ENCODE measurements at places on chromosomes 1 and 21. TPM values are rescaled to one million over a fixed set of nuclear protein-coding genes. Genes with fewer than 3 reads are reported as not detected.

DNA sequence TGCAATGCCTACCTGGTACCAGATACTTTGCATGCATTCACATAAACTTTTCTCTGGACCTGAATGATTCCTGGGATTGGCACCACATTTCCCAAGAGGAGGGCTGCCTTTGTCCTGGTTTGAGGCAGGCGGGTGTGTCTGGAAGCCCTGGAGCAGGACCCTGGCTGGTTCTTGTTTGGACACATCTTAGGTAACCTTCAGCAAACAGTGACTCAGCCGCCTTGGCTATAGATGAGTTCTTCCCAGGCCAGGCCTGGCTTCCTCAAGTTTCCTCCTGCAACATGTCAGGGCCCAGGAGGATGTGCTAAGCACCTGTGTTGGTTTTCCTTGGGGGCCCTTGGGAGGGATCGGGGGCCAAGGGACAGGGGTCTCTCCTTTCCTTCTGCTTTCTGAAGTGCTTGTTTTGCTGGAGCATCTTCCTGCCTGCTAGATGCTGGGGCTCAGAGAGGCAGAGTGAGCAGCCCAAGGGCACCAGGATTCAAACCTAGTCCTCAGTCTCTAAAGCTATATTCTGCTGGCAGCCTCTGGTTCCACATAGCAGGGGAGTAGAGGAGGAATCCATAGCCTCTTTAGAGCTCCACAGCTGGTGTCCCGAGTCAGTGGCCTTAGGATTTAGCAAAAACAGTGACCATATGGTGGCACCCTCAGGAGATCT, 38.2 kb downstream of the PAX7 start:
- DNase-seq: no peak
- no peak overlapping the region for H3K4me3 ChIP-seq
- H3K4me1 ChIP-seq: no peaks in the 10 kb centered on the region
- no peaks in the 10 kb centered on the region for H3K36me3 ChIP-seq
- no peak overlapping the region for H3K27ac ChIP-seq

DNA sequence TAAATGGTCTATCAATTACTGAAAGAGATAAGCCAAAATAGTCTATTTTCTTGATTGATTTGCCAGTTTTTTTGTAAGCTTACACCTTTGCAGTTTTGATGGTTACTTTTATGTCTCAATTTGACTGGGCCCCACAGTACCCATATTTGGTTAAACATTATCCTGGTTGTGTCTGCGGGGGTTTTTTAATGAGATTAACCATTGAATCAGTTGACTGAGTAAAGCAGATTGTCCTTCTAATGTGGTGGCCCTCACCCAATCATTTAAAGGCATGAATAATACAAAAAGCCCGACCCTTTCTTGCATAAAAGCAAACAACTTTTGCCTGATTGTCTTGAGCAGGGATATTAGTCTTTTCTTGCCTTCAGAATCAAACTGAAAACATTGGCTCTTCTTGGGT, 650.0 kb upstream of the RGS18 start:
- no peak overlapping the region for H3K4me3 ChIP-seq
- H3K27ac ChIP-seq: no peak overlapping the region
- no peaks in the 10 kb centered on the region for H3K36me3 ChIP-seq
- no peak for DNase-seq
- no peaks in the 10 kb centered on the region for H3K27me3 ChIP-seq

DNA sequence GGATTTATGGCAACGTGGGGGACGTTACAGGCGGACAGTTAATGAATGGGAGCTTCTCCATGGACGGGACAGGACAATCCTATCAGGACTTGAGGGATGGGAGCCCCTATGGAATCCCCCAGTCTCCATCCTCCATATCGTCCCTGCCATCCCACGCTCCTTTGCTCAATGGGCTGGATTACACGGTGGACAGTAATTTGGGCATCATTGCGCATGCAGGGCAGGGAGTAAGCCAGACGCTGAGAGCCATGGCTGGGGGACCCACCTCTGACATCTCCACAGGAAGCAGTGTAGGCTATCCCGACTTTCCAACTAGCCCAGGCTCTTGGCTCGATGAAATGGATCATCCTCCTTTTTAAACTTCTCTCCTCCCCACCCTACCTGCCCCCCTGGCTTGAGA, 44.2 kb downstream of the LHX4 start:
- H3K4me1 ChIP-seq: no peaks in the 10 kb centered on the region
- DNase-seq: no peak
- H3K36me3 ChIP-seq: no peaks in the 10 kb centered on the region
- H3K27ac ChIP-seq: no peak overlapping the region
- no peaks in the 10 kb centered on the region for H3K27me3 ChIP-seq

GRCh38 chr1:228342627-228343190, 63.9 kb downstream of the TRIM11 start:
- no peak for DNase-seq
- no peaks in the 10 kb centered on the region for H3K36me3 ChIP-seq
- no peaks in the 10 kb centered on the region for H3K4me1 ChIP-seq
- no peak overlapping the region for H3K27ac ChIP-seq
- H3K4me3 ChIP-seq: no peak overlapping the region
- no peaks in the 10 kb centered on the region for H3K27me3 ChIP-seq

GRCh38 chr1:21894034-21894881, 42.9 kb downstream of the HSPG2 start:
- H3K4me3 ChIP-seq: no peak overlapping the region
- no peak for DNase-seq
- no peak overlapping the region for H3K27ac ChIP-seq
- no peaks in the 10 kb centered on the region for H3K4me1 ChIP-seq
- H3K36me3 ChIP-seq: no peaks in the 10 kb centered on the region

- no peaks in the 10 kb centered on the region for H3K27me3 ChIP-seq
- no peak overlapping the region for H3K27ac ChIP-seq
- no peaks in the 10 kb centered on the region for H3K36me3 ChIP-seq
- H3K4me3 ChIP-seq: no peak overlapping the region
- no peak for DNase-seq
- H3K4me1 ChIP-seq: no peaks in the 10 kb centered on the region
Measured at GRCh38 chr1:158071138-158071537, 77.7 kb downstream of the KIRREL1 start.

Gene ZFP69B
- total RNA-seq: 10.8 TPM

Gene GSTM5
- total RNA-seq: not detected

- H3K4me3 ChIP-seq: no peak overlapping the region
- H3K36me3 ChIP-seq: no peaks in the 10 kb centered on the region
- H3K27ac ChIP-seq: no peak overlapping the region
- DNase-seq: no peak
Measured at GRCh38 chr1:218585511-218586184, 240.5 kb downstream of the TGFB2 start.

DNA sequence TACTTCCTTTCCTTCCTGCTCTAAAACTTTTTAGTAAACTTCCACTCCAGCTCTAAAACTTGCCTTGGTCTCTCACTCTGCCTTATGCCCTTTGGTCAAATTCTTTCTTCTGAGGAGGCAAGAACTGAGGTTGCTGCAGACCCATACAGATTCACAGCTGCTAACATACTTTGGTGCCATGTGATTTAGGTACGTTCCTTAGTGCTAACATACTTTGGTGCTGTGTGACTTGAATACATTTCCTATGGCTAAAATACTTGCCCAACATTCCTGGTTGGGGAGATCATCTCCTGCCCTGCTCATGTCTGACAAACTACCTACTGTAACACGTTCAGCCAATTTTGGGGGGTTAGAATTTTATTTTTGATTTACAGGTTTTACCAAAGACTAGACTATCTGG, 6.8 kb upstream of the ZBTB40 start:
- DNase-seq: no peak
- H3K27me3 ChIP-seq: no peaks in the 10 kb centered on the region
- no peak overlapping the region for H3K4me3 ChIP-seq
- H3K36me3 ChIP-seq: no peaks in the 10 kb centered on the region
- no peak overlapping the region for H3K27ac ChIP-seq
- no peaks in the 10 kb centered on the region for H3K4me1 ChIP-seq

Gene WDR77
- 40.5 TPM for total RNA-seq

Data from B cell (primary cell).